ENCODE measurements at places on chromosomes 2 and 18. TPM values are rescaled to one million over a fixed set of nuclear protein-coding genes. Genes with fewer than 3 reads are reported as not detected.

Gene KLHL30
- total RNA-seq = not detected

Gene ALPP
- not detected for total RNA-seq

Gene PDE1A
- total RNA-seq = not detected

Gene MGAT4A
- total RNA-seq = 152 TPM

Gene ATOH8
- total RNA-seq = not detected

Gene GAREM1
- total RNA-seq = not detected

Gene TUBA4B
- total RNA-seq = not detected

DNA sequence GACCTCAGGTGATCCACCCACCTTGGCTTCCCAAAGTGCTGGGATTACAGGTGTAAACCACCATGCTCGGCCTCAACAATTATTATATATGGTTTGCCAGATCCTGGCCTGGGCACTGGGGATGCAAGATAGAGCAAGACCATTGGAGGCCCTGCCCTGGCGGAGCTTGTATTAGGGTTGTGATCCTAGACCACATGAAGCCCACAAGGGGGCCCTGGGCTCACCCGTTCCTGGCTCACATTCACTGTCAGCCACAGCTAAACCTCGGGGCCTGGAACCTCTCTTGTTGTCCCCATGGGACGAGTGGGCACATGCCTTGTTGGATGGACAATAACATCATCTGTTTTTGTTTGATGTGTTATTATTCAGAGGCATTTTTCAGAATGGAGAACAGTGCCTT lies 14.9 kb downstream of the HPCAL1 start:
- peaks cover 24% of the 10 kb centered on the region for H3K36me3 ChIP-seq
- H3K27ac ChIP-seq = no peak overlapping the region
- no peak overlapping the region for H3K4me3 ChIP-seq
- no peak for DNase-seq
- H3K4me1 ChIP-seq = peaks cover 9% of the 10 kb centered on the region

GRCh38 chr2:148298196-148298595 lies 277.3 kb downstream of the MBD5 start:
- no peak overlapping the region for H3K4me3 ChIP-seq
- no peaks in the 10 kb centered on the region for H3K27me3 ChIP-seq
- no peaks in the 10 kb centered on the region for H3K4me1 ChIP-seq
- no peak overlapping the region for H3K27ac ChIP-seq

DNA sequence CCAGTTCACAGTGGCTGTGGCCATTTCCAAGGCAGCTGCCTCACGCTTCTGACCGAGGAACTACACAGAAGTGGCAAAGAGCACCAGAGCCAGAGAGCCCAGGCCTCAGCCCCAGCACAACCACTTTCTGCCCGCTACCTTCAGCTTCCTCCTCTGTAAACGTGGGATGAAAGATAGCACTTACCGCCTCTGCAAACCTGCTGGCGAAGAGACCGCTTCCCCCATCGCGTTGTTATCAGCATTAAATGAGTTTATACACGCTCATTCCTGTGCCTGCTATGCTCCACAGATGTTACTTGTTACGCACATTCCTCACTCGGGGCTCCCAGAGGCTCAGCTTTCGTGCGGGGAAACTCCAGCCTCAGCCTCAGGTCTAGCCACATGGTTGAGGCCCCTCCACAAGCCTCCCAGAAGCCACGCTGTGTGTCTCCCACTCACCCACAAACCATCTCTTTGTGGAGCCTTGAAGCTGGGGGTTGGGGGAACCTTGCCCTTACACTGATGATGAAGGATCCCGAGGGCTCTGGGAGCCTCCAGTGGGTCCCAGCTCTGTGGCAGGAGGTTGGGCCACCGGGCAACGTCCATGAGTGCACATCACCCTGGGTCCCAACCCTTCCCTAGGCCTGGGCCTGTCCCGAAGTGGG lies 63.3 kb upstream of the SMAD7 start:
- peak; percentile 10 for DNase-seq
- no peaks in the 10 kb centered on the region for H3K4me1 ChIP-seq
- peaks cover 2% of the 10 kb centered on the region for H3K27me3 ChIP-seq
- no peaks in the 10 kb centered on the region for H3K36me3 ChIP-seq

GRCh38 chr2:241339839-241340630 lies 16.1 kb upstream of the FARP2 start:
- no peaks in the 10 kb centered on the region for H3K27me3 ChIP-seq
- peaks cover 33% of the 10 kb centered on the region for H3K4me1 ChIP-seq
- peak overlapping the region; percentile 2 for H3K4me3 ChIP-seq

DNA sequence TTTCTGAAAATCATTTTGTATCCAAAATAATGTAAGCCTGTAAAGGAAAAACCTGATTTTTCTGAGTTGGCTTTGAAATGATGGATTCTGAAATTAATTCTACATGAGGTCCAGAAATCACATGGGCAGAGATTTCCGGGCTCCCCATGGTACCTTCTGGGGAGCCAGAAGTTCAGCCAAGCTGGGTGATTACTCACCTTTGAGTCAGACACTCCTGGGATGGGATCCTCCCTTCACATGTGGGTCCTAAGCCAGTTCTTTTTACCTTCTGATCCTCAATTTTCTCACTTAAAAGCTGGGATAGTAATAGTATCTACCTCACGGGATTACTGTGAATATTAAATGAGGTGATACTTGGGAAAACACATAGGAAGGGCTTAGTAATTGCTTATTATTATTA lies 179.8 kb upstream of the EPAS1 start:
- H3K4me3 ChIP-seq = no peak overlapping the region
- H3K27ac ChIP-seq = no peak overlapping the region
- DNase-seq = no peak
- H3K27me3 ChIP-seq = no peaks in the 10 kb centered on the region

DNA sequence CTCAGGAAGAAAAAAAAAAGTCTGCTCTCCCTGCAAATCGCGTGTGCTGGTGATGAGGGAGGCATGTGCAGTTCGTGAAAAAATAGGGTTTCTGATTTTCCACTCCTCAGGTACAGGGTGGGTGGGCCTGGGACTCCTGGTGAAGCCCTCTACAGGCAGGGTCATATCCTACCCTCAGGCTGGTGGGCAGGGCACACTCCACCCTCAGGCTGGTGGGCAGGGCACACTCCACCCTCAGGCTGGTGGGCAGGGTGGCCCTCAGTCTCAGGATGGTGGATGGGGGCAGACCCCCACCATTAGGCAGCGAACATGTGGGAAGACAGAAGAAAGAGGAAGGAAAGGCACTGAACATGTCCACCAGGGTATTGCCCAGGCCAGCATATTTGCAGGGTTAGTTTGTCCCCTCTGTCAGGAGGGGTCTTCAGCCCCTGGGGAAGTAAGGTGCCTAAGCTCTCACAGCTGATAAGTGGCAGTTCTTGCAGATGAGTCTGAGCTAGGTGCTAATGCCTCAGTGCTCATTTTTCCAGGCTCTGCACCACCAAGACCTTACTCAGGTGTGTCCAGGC lies 95.2 kb upstream of the RAB6C start:
- no peaks in the 10 kb centered on the region for H3K27me3 ChIP-seq
- no peak for DNase-seq
- no peak overlapping the region for H3K4me3 ChIP-seq
- no peaks in the 10 kb centered on the region for H3K36me3 ChIP-seq

GRCh38 chr2:42752816-42753813 lies 10.8 kb downstream of the OXER1 start:
- H3K4me1 ChIP-seq = peaks cover 13% of the 10 kb centered on the region
- peaks cover 2% of the 10 kb centered on the region for H3K36me3 ChIP-seq
- no peak overlapping the region for H3K27ac ChIP-seq
- no peak overlapping the region for H3K4me3 ChIP-seq
- DNase-seq = no peak

DNA sequence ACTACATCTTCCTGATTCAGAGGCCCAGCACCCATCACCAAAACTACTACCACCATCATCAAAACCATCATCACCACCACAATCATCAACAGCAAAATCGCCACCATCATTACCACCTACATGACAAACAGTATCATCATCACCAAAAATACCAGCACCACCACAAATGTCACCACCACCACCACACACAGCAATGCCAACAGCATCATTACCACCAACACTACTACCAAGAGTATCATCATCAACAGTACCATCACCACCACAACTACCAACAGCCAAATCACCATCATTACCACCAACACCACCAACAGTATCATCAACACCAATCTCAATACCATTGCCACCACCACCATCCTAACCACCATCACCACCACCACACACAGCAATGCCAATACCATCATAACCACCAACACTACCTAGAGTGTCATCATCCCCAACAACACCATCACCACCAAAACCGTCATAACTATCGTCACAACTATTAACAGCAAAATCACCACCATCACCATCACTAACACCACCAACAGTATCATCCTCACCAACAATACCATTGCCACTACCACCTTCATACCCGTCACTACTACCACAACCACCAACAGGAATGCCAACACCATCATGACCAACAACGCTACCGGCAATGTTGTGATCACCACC lies 64.6 kb upstream of the TEX51 start:
- H3K4me1 ChIP-seq = no peaks in the 10 kb centered on the region
- H3K27ac ChIP-seq = no peak overlapping the region
- H3K4me3 ChIP-seq = no peak overlapping the region
- no peaks in the 10 kb centered on the region for H3K36me3 ChIP-seq
- no peak for DNase-seq
- peaks cover 2% of the 10 kb centered on the region for H3K27me3 ChIP-seq

- no peak overlapping the region for H3K4me3 ChIP-seq
- H3K4me1 ChIP-seq = no peaks in the 10 kb centered on the region
- peaks cover 6% of the 10 kb centered on the region for H3K27me3 ChIP-seq
Observed at GRCh38 chr2:240235149-240235803, 94.8 kb upstream of the OTOS start.

GRCh38 chr18:34775461-34775860 lies 65.4 kb downstream of the DTNA start:
- H3K36me3 ChIP-seq = no peaks in the 10 kb centered on the region
- H3K4me3 ChIP-seq = no peak overlapping the region
- DNase-seq = no peak
- H3K27me3 ChIP-seq = peaks cover 13% of the 10 kb centered on the region
- no peak overlapping the region for H3K27ac ChIP-seq
- H3K4me1 ChIP-seq = no peaks in the 10 kb centered on the region

Measured in activated naive CD8-positive, alpha-beta T cell treated with anti-CD3 and anti-CD28 coated beads, Interleukin-2, amount 10 ng/mL, durations not matched to agents 7 days and 5 days (primary cell).